Stimulated activated CD4-positive, alpha-beta T cell treated with anti-CD3 and anti-CD28 coated beads, Interleukin-1b, Interleukin-23, amount 100 ng/mL, for 1 hour (primary cell): ENCODE measurements at places on chromosomes 6 and 20.

DNA sequence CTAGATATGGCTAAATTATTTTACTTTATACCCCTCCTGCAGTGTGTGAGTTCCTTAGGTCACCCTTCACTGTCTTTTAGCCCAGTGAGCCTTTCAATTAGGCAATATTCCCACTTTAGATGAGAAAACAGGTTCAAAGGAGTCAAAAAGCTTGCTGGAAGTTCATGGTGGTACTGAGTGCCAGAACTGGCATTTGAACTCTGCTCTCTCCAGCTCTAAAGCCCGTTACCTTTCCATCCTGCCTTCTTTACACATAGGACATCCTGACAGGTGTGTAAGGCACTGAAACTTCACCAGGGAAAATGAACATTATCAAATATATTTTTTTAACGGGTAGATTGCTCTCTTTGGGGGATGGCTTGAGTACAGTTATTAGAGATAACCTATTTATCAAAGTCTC, 11.2 kb upstream of the TMEM217 start:
- no peak for DNase-seq

DNA sequence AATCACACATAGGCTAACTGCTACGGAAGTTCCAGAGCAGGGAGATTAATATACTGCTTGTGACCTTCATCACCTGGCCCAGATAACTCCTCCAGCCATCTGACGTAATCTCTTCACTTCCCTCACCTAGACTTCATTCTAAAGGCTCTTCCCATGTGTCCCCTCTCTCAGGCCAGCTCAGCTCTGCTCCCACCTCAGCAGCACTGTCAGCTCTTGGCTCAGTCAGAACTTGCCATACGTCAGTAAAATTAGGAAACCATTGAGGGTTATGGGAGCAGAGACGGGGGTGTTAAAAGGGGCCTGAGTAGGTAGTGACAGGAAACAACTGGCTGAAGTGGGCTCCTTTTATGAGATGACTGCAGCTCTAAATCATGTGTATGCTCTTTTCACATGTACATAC, 101.5 kb downstream of the KIF6 start:
- DNase-seq = no peak

- DNase-seq = no peak
Measured at GRCh38 chr6:7147051-7147671, 39.4 kb downstream of the RREB1 start.

GRCh38 chr20:7723284-7723683, 217.0 kb downstream of the HAO1 start:
- no peak for DNase-seq

DNA sequence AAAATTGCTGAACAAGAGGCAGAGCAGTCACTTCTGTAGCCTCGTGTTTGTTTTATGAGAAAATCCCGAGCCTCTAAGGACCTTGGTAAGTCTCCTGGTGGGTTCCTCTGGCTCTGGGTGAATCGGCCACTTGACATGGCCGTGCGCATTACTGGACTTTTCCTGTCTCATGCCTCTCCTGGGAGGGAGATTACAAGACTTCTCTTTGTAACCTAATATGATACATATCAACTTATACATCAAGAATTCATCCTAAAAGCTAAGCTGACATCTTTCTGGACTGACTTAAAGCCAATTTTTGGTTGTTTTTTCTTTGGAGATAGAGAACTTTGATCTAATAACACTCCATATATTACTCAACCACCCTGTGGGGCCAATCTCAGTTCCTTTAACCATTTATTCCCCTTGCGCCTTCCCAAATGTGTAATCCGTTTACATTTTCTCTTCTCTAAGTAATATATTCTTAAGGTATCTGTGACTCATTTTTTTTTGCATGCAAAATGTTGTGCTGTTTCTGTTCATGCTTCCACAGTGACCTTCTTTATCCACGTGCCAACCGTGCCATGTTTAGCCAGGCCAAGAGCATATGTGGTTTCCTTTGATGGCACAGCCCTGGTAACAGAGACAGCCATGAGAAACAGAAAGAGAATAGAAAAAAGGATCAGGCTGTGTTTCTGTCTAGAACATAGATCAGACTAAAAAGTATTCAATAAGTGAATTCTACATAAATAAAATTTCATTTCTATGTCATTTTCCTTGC, 47.5 kb upstream of the JAG1 start:
- no peak for DNase-seq

GRCh38 chr20:62805711-62806382, 1.2 kb downstream of the OGFR start:
- DNase-seq = no peak

GRCh38 chr20:23047001-23047737, 2.3 kb downstream of the THBD start:
- no peak for DNase-seq
